Activated naive CD4-positive, alpha-beta T cell treated with anti-CD3 and anti-CD28 coated beads, Interleukin-2, amount 10 ng/mL, durations not matched to agents 7 days and 5 days (primary cell): ENCODE measurements at places on chromosomes 13 and 19.

DNA sequence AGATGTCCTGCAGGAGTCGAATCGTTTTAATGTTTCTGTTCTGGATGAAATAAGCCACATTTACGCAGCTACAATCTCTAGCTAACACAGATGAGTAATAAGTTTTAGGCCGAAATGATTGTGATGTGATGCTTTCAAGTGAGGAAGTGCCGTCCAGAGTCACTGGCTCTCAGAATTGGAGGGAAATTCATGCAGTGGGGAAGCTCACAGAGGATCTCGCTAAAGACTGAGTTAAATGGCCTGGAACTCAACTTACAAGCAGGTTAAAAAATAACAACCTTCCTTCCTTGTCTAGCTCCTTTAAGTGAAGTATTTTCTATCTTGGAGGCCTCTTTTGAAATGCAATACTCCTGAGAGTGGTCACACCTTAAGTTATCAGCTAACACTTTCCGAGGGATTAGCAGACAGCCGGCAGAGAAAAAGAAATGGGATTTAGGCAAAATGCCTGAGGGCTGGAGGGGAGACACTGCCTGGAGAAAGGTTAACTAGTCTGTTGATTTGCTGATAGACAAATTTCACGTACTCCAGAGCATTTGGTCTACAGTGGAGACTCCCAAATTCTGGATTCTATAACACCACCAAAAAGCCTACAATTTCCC lies 74.2 kb downstream of the IRS2 start:
- no peak for DNase-seq

DNA sequence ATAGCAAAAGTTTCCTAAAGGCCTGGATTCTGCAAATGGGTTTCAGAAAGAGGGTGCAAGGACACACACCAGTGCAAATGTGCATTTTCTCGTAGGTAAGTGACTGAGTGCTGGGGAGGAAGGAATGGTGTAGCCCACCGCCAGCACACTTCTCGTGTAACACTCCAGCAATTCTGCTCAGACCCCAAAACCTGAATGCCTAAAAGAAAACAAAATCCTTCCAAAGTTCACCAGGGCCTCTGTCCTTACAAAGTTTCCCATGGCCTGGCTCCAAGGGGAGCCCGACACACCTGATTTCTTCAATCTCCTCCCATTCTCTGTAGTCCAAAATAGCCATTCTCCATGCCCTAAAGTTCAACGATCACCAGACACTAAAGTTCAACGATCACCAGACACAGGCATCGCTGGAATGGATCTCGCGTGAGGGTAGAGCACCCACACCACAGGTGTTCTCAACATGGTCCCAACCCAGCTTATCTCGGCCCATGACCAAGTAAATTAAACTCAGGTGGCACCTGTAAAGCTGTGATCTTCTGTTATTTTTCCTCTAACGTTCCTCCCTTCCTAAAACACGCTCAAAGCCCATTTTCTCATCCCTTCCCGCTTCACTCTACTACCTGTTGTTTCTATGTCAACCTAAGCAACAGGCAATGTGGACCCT lies 46.0 kb downstream of the ABCC4 start:
- DNase-seq: no peak

DNA sequence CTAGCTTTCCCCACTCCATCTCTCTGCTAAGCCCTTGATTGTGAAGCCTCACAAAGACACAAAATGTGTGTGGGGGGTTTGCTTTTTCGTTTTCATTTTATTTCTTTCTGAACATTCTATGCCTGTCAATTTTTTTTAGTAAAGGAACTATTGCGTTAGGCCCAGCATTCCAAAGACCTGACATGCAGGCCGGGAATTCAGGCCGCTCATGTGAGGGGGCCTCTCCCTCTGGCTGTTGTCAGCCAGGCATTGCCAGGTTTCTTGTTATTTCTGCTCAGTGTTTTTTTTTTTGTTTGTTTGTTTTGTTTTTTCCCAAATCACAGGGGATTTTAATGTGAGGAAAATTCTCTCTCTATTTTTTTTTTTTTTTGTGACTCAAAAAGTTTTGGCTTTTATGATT lies 10.3 kb upstream of the MEDAG start:
- no peak for DNase-seq

DNA sequence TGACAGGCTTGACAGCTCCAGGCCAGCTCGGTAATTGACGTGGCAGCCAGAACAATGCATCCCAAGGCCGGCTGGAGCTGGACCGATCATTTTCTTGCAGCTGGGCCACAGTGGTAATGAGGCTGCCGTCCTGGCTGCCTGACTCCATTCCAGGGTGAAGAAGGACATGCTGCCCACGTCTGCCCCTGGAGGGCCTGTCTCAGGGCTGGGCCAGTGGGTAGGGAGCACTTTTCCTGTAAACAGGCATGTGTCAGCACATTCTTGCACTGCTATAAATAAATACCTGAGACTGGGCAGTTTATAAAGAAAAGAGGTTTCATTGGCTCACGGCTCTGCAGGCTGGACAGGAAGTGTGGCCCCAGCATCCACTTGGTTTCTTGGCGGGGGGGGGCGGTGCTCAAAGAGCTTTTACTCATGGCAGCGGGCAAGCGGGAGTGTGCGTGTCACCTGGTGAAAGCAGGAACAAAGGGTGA lies 38.1 kb upstream of the KCTD15 start:
- no peak for DNase-seq

DNA sequence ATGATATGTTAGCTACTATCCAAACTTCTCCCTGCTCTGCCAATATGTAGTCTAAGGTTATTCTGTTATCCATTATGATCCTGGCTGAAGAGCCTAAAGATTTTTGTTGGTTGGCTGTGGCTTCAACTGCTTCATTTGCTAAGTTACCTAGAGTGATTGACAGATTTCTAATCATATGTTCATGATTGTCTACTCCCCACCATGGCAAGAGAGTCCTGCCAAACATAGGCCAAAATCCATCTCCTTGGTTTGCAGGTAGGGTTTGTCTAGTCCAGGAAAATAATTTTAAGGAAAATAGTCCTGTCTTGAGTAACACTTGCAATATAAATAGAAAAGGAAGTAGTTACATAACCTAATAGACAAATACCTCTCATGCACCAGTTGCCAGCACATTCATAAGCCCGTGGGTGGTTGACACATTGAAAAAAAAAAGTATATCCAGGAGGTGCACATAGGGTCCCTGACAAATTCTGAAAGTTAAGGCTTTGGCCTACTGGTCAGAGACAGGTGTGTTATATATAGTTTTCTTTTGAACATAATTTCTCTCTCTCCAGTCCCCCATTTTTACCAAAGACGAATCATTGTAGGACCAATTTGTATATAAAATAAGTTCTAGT lies 5.4 kb upstream of the CBY2 start:
- DNase-seq: no peak

DNA sequence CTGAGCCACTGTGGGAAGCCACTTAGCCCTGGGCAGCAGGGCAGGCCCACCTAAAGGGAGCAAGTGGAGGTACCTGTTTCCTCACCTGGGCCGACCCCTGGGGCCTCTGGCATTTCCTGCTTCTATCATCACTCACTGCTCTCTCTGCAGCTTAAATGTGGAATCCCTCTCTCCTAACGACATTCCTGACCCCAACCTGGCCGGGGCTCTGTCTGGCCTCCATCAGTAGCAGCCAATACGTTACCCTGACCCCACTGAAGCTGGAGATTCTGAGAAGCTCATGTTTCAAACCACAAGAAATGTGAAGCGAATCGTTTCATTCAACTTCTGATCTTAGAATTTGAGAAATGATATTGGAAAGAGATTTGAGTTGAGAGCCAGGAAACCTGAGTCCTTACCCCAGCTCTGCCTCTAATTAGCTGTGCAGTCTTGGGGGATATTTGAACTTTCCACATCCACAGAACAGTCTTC lies 39.9 kb downstream of the DOCK9 start:
- no peak for DNase-seq

DNA sequence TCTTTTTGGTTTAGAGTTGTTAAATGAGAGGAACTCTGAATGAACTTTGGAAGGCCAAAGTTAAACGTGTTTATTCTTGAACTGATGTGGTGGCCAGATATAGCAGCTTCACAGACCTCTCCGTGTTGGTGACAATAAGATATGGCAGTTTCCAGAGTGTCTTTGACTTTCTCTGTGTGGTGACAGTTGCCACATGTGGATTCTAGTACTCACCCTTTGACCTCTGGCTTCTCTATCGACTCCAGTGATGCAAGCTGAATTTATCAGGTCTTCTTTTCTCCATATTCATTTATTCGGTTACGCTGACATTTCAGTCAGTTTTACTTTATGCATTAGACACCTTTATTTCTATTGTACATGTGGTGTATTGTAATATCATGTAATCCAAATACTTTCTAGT lies 1469.5 kb downstream of the SLITRK1 start:
- DNase-seq: no peak

DNA sequence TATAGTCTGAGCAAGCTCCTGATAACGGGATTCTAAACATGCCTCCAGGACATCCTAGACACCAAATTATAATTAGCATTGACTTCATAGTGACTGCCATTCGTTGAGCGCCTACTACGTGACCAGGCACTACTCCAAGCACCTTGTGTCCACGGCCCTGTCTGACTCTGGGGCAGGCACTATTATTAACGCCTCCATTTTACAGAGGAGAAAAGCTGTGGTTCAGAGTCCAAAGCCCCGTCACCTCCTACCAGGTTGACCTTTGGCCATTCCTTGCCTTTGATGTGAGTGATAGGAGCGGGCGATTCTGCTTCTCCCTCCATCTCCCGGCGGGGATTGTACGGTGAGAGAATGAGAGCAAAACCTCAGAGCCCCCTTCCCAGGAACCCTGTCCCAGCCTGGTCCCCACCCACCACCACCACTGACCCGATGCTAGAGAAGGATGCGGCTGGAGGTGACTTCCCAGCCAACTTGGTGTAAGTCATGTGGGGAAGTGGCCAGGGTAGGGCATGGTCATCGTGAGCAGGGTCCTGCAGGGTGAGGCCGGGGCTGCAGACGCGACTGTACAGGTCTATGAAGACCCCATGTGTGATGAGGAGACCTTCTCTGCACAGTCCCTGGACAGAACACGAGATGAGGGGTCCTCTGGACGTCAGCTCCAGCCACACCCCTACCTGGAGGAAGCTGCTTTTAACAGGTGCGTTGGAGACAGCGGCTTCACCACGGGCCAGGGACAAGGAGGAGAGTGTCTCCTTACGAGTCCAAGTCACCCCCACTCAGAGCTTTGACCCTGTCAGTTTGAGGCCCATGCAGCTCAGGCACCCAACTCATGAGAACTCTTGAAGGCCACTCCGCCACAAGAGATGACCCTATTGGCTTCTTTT lies at the start of gene IGSF23:
IGSF23 (plus strand) TSS at position 269 of the 884 bp plus-strand sequence; CDS start at position 352, 83 bp downstream.
- DNase-seq: no peak
